NCI-H1436 (cell line): ENCODE measurements at places on chromosomes 2 and 18.

GRCh38 chr2:159616286-159616701 lies at the start of gene BAZ2B:
TSS of gene BAZ2B (minus strand) at chr2:159616548. CDS start at chr2:159478719, 137,829 bp downstream.
- peak; percentile 43 for DNase-seq

GRCh38 chr2:47535996-47536395 lies 133.0 kb downstream of the MSH2 start:
- DNase-seq, result no peak

DNA sequence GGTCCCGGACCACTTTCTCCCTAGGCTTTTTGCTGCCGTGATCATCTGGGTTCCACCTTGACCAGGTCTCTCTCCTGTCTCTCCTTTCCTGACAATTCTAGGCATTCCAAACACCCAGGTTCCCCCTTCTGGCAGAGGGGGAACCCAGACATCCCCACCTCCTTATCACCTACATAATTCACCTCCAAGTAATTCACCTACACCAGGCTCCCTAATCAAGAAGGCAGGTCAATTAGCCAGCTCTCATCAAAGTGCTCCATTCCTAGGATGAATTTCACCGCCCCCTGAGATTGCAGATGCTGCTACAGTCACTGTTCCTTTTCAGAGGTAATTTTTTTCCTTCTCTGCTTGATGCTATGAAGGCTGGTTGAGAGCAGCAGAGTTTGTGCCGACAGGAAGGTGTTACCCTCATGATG lies 42.3 kb upstream of the ATG16L1 start:
- no peak for DNase-seq

GRCh38 chr2:17658251-17658843 lies 95.3 kb downstream of the SMC6 start:
- DNase-seq, result no peak

GRCh38 chr2:136323935-136324334 lies 206.0 kb upstream of the CXCR4 start:
- no peak for DNase-seq

DNA sequence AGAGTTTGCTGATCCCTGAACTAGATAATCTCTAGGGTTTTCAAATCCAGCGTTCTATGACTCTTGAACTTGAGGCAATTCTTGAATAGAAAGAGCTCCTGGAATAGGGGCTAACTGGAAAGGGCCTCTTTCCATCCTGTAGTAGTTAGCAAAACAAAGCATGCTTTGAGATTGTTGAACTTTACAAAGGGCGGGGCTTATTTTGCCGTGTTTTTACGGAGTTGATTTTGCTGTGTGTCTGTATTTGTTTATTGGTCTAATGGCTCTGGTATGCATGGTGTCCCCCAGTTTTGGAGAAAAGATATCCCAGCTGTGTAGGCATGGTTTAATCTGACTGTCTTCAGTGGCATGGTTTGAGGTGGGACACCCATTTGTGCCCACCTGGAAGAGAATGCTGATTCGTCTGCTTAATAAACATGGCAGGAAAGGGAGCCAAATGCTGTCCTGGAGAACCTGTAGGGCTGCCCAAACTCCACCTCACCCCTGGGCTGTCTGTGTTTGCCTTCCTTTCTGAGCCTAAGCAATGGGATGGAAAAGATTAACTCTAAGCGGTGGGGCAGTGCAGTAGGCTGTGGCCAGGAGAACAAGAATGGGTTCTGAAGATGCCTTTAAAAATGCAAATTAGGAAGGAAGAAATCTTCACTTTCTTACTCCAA lies 74.1 kb upstream of the FOSL2 start:
- no peak for DNase-seq

GRCh38 chr2:32732912-32733472 lies 105.1 kb downstream of the TTC27 start:
- DNase-seq, result no peak

DNA sequence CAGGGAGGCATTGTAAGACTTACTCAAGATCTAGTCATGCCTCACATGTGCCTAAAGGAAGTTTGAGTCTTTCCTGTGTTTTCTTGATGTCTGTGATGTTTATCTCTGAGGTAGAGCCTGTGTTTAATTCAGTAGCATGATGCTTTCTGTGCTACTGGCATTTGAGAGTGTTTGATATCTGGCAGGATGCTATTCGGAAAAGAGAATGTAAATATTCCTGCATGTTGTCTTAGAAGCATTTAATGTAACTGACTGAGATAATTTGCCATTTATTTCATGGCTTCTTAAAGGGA lies 58.8 kb downstream of the GREB1L start:
- DNase-seq, result no peak

DNA sequence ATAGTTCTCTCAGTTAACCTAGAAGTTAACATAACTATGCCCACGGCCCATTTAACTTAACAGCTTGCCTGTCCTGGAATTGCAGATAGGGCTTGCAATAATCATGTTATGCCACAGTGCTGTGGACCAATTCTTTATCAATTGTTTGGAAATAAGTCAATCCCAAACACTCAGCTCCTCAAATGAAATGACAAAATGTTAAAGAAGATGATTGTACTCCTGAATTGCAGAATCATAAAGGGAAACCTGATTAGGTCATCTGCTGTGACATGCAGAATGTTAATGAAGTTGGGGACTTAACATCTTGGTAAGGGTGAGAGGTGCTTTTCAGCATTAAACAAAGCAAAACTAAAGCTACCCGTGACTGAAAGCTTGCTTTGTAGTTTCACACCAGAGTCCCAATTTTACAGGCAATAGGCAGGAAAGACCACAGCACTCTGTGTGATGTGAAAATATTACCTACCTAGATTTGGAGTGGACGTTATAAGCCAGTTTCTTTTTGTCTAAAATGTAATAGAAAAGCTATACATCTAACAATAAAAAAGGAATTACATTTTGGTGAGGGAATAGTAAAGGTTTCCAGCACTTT lies 364.0 kb downstream of the GPD2 start:
- DNase-seq, result no peak

DNA sequence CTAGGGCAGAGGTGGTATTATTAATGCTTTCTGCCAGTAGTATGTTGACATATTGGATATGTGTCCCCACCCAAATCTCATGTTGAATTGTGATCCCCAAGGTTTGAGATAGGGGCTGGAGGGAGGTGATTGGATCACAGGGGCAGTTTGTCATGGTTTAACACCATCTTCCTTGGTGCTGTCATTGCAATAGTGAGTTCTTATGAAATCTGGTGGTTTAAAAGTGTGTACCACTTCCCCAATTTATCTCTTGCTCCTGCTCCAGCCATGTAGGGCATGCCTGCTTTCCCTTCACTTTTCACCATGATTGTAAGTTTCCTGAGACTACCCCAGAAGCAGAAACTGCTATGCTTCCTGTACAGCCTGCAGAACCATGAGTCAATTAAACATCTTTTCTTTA lies 47.1 kb upstream of the THSD7B start:
- DNase-seq, result no peak

GRCh38 chr2:43459446-43460173 lies 136.2 kb downstream of the THADA start:
- no peak for DNase-seq

DNA sequence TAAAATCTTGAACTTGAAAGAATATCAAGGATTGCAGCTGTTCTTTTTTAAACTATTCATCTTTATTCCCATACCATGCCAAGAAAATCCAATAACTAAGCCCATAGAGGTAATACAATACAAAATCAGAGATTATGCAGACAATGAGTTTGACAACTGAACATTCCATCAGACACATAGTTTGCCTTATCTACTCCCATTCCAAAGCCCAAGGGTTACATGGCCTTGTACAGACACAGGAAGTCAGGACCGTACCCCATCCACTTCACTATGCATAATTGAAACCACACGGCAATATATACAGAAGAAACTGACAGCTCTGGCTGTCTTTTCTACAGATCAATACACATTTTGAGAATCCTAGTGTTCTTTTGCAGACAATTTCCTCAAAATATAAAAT lies 181.3 kb downstream of the TMX3 start:
- DNase-seq, result no peak

DNA sequence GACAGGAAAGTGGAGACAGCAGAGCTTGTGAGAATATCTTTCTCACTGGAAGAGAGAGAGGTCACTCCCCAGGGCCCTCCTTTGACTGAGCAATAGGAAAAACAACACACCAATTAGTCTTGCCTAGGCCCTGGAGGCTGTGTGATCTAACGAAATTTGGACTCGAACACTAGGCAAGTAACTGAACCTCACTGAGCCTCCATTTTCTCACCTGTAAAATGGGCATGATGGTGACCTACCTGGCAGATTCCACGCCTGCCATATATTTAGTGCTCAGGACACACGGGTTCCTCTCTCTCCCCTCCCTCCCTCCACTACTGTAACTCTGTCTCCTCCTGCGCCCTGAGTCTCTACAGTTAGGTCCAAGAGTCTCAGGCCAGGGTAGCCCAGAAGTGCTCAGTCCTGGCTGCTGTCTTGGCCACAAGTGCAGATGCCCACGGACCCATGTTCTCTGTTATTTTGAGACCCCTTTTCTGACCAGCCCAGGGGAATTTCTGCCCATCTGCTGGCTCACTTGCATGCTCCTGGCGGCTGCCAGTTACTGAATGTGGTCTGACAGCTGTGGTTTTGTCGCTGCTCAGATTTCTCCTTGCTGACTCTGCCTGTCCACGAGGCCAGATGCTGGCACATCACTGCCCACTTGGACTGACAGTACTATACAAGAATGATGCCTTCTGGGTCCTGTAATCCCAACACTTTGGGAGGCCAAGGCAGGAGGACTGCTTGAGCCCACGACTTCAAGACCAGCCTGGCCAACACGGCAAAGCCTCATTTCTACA lies 9.6 kb upstream of the GIGYF2 start:
- no peak for DNase-seq

DNA sequence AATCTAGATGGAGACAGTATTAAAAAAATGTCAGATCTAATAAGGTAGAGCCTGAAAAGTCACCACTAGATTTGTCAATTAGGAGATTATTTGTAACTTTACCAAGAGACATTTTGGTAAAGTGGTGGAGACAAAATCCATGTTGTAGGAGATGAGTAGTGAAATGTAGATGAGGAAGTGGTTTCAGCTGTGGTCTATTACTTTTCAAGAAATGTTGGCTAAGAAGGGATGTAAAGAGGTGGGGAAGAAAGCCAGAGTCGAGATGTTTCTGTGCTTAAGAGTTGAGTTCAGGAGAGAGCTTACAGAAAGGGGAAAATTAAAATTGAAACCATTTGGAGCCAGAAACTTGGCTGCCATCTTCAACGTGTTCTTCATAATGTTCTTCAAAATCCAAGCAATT lies 22.2 kb downstream of the ACVR2A start:
- DNase-seq, result no peak

- DNase-seq, result no peak
Observed at GRCh38 chr2:232578626-232579025, 28.1 kb downstream of the EIF4E2 start.

DNA sequence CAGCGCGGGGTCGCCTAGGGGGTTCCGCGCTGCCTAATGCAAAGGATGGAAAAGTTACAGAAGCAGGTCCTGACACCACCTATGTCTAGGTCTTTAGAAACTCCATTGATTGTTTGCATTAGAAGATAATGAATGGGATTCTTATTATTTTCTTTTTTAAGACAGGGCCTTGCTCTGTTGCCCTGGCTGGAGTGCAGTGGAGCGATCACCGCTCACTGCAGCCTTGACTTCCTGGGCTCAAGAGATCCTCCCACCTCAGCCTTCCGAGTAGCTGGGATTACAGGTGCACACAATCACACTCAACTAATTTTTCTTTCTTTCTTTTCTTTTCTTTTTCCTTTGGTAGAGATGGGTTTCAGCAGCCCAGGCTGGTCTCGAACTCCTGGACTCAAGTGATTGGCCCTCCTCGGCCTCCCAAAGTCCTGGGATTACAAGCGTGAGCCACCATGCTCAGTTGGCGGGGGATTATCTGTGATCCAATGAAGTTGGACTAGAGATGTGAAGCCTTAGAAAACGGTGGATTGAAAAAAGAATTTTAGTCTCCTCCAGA lies 761 bp upstream of the IDH1 start:
- DNase-seq, result no peak

DNA sequence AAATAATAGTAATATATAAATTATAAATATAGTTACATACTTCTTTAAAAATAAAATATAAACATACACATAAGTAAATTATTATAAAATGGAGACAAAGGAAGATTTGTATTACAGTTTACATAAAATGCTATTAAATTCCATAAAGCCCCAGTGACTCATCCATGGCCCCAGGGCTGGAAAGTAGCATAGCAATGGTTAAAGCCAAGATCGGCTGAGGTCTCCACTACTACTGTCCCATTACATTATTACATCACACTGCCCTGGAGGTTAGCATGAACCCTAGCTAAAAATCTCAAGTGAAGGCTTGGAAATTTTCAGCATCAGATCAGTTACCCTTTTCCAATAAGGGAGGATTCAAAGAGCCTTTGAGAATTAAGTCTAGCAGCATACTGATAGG lies 936.2 kb downstream of the DSC3 start:
- DNase-seq, result no peak

DNA sequence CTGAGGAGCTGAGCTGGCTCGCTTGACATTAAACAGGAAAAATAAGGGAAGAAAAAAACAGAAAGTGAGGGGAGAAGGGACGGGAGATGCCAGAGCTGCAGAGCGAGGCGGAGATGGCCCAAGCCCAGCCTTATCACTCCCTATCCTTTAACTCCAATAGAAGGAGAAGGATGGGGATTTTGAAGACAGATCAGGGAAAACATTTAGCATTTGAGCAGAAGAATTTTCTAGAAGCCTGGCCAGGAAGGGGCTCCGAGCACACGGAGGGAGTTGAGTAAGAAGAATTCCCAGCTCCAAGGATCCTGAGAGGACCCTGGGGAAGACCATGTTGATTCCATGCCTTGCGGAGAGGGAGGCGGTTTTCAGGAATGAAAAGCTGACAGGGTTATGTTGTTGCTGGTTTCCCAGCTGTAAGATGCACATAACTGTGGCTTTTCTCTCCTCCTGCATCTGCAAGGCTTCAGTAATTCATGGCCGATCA lies 35.6 kb downstream of the TWIST2 start:
- DNase-seq, result no peak

DNA sequence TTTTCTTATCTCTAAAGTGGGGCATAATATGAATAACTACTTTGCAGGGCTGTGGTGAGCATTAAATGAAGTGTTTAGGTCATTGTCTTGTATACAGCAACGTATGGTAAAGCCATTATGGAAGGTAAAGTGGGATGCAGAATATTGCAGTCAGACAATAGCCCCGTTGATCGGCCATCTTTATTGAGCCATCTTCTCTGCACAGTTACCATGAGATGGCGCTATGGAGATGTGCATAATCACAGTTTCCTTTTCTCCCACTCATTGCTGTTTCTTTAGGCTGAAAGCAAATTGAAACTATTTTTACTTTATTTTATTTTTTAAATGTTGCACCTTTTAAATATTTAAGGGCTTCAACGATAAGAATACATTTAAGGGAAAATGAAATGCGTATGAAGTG lies 108.9 kb downstream of the THSD7B start:
- DNase-seq, result no peak

- no peak for DNase-seq
Observed at GRCh38 chr2:94880507-94880906, 9.3 kb downstream of the TEKT4 start.

DNA sequence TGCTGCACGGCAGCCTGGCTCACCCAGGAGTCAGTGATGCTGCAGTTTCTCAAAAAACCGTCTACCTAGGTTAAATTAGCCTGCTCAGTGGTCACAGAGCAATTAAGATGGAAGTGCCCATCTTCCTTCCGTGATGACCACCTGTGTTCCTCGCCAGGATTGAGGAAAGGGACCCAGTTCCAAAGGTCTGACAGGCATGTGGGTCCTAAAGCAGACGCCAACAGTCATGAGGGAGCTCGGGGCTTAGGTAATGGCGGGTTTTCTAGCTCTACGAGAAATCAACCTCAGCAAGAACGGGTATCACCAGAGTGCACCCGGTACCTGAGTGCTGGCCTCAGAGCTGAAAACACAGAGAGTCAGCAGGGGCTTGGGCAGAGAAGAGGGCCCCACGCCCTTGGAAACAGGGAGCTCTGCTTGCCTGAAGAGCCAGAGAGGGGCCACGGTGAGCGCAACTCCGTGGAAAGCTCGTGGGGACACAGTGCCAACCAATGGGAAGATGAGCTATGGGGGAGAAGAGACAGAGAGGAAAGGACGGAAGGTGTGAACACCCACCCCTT lies 34.3 kb upstream of the DNMT3A start:
- DNase-seq, result no peak
